ENCODE measurements at places on chromosomes 4 and X.

DNA sequence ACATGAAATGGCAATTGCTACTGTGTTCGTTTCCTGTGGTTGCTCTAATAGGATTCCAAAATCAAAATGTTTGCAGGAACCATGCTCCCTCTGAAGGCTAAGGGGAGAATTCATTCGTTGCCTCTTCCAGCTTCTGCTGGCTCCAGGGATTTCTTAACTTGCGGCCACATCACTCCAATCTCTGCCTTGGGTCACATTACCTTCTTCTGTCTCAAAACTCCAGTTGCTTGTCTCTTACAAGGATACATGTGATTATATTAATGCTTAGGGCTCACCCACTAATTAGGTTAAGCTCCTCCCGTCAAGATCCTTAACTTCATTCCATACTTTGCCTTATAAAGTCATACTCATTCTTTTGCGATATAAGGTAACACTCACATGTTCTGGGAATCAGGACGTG lies 208.4 kb downstream of the RBM46 start:
- DNase-seq, result no peak

DNA sequence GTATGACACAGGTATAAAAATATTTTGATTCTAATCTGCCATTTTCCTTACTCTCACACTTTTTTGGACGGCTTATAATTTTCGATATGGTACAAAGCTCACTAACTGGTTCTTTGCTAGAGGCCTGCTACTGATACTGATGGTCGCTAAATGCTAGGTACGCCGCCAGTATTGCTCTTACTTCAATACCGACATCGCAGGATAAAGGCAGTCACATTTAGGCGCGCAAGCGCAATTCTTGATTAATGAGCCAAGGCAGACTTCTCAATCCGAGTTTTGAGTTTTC lies 557 bp upstream of the USP38 start:
- DNase-seq, result no peak

DNA sequence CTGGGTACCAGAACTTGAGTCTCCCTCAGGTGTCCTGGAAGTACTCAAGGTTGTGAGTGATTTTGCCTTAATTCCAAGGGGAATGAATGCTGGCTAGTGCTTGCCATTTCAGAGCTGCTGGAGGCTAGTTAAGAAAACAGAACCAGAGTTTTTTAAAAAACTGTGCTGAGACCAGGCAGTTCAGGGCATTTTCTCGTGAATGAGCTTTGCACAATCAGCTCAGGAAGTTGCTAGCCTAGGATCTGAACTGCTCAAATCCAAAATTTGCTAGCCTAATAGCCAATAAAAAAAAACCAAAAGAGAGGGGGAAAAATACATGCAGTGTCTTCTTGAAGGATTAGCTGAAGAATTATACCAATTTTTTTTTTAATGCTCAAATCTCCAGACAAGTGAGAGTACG lies 292.7 kb downstream of the FBXW7 start:
- DNase-seq, result no peak

DNA sequence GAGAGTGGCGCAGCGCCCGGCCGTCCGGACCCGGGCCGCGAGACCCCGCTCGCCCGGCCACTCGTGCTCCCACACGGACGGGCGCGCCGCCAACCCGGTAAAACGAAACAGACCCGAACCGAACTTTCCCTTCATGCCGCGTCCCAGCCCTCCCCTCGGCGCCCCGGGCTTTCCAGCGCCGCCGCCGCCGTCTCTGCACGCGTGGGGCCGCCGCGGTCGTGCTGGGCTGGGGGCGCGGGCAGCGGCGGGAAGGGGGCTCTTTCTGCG lies 222 bp downstream of the SMAD1 start:
- DNase-seq, result no peak

GRCh38 chrX:3757510-3758025 lies 44.1 kb upstream of the PRKX start:
- no peak for DNase-seq

GRCh38 chr4:36285784-36286480 lies 4.5 kb downstream of the DTHD1 start:
- no peak for DNase-seq

DNA sequence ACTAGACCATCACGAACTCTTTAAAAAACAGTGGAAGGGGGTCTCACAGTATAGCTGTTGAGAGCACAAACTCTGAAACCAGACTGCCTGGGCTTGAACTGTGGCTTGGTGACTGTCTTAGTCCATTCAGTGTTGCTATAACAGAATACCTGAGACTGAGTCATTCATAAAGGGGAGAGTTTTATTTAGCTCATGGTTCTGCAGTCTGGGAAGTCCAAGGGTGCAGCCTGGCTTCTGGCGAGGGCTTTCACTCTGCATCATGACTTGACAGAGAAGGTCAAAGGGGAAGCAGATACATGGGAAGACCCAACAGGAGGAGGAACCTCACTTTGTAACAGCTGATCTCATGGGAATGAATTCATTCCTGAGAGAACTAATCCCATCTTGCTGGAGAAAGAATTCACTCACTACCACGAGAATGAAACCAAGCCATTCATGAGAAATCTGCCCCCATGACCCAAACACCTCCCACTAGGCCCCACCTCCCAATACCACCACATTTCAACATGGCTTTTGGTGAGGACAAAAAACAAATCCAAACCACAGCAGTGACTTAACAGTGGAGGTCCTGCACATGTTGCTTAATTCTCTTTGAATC lies 116.7 kb upstream of the STOX2 start:
- no peak for DNase-seq

DNA sequence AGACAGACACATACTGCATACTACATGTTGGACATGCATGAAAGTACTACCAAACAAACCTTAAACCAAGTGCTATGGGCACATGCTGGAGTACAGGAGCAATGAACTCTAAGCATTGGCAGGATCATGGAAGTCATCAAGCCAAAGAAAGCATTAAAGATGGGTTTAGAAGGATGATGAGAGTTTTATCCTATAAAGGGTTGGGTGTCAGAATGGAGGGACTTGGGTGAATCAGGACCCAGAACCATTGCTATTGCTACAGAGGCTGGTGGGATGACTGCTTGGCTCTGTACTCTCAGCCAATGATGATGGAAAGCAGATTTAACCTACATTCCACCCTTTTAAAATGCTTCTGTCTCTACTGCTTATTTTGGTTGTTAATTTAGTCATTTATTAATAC lies 233.9 kb upstream of the EDA2R start:
- DNase-seq, result no peak

- no peak for DNase-seq
These were observed 11.3 kb downstream of the MAGEA1 start for GRCh38 chrX:153190381-153190780.

DNA sequence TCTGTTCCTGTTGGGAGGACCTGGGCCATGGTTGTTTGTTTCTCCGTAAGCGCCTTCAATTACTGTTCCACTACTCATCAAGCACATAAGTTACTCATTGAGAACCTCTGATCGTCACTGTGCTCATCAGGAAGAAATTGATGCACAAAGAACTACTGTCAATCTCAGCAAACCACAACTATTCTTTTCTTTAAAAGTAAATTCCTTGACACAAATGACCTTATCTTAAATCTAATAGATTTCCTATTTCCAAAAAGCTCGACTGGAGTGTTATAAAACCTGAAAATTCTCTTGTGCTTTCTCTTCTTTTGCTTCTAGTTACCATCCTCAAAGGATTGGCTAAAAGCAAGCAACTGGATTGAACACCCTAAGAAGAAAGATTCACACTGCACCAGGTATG lies at the start of gene MUC7:
Gene MUC7, plus strand, starts transcription at position 301 of the 400 bp plus-strand sequence. CDS start 1,825 bp downstream, outside the sequence.
- no peak for DNase-seq

- DNase-seq, result no peak
These were observed 64.4 kb upstream of the PDLIM3 start for GRCh38 chr4:185599553-185600243.

- no peak for DNase-seq
These were observed 735 bp downstream of the NRK start for GRCh38 chrX:105823092-105823455.

- DNase-seq, result no peak
These were observed 63.6 kb upstream of the MAP3K15 start for GRCh38 chrX:19578956-19579355.

- peak; percentile 27 for DNase-seq
These were observed 427.4 kb upstream of the DIPK2B start for GRCh38 chrX:45628041-45628440.

DNA sequence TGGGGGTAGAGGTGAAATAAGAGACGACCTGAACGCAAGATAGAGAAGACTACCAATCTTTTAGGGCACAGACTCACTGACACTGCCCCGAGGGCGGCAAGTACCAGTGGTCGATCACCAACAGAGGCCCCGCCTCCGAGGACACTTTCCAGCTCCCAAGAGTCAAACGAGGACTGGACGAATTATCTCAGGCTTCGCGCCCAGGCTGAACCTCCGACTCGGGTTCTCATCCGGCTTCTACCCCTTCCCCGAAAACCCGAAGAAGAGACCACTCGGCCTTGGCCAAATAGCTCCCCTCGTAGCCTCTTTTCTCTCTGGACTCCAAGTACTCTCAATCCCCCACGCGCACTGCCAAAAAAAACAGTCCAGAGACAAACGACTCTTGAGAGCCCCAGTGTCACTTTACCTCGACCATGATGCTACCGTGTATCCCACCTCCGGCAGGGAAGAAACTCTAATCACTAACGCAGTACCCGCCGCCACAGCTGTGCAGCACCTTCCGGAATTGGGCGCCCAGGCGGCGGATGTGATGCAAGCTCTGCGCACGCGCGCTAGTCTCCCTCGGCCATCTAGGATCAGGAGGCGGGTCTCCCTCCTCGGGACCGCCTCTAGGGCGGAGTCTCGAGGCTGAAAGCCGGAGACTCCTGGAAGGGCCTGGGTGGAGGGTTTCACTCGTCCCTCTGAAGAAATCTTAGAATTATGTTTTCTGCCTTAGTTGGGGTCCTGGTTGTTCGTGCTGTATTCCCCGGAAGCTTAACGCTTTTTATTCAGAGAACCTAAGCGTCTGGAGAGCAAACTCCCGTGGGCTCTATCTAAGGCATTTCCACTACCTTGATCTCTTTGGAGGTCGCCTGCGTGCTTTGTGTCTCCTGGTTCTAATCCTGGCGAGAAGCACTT lies at the start of gene PLRG1:
Gene PLRG1, minus strand, starts transcription at position 507 of the 897 bp plus-strand sequence. Its CDS starts 92 bp downstream, at position 415.
- DNase-seq, result peak; percentile 84

- peak; percentile 72 for DNase-seq
These were observed at the start of gene MAMLD1 for GRCh38 chrX:150362599-150363481. Gene MAMLD1 (plus strand): TSS chrX:150363317. CDS start chrX:150445517, 82,200 bp downstream.

- no peak for DNase-seq
These were observed 10.8 kb upstream of the SNCA start for GRCh38 chr4:89847571-89848325.

GRCh38 chr4:52250154-52250553 lies 199.1 kb downstream of the SPATA18 start:
- no peak for DNase-seq

DNA sequence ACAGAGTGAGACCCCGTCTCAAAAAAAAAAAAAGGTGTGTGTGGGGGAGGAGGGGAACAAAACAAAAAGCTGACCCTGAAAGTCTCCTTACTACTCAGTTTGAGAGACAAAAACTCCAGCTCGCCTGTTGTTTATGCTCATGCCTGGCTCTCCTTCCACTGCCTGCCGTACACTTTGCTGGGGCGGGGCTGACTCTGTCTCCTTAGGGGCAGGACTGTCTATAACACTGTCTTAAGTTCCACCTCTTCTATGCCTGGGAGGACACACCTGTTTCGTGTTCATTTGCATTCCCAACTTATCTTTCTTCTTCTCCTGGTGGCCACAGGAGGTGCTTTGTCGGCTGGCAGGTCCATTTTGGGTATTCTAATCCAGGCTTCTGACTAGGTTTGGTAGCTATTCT lies 81.4 kb downstream of the MTNR1A start:
- DNase-seq, result no peak

DNA sequence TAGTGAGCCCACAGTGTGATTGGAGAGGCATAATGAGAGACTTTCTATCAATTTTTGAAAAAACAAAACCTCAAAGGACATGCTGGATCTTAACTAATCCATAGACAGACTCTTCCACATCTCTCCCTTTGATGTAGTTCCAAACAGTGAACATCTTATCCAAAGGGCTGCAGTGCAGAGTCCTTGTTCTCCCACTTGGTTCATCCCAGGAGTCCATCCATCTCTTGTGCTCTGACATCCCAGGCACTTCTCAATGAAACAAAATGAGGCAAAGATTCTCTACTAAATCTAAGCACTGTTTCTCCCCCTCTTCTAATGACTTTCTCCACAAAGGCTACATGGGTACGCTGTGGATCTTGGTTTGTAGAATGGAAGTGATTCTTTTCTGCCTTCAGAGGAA lies 8.3 kb downstream of the SHROOM3 start:
- no peak for DNase-seq

DNA sequence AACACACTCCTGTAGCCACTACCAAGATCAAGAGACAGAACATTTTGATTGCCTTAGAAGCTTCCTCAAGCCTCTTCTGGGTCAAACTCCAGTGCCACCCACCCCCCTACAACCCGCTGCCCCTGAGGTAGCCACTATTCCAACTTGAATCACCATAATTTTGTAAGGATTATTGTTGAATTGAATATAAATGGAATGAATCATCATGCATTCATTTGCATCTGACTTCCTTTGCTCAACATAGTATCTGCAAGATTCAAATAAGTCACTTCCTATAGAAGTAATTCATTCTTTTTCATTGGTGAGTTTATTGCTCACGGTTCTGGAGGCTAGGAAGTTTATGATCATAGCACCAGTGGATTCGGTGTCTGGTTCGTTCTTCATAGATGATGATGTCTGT lies 364.2 kb downstream of the SLITRK2 start:
- no peak for DNase-seq

DNA sequence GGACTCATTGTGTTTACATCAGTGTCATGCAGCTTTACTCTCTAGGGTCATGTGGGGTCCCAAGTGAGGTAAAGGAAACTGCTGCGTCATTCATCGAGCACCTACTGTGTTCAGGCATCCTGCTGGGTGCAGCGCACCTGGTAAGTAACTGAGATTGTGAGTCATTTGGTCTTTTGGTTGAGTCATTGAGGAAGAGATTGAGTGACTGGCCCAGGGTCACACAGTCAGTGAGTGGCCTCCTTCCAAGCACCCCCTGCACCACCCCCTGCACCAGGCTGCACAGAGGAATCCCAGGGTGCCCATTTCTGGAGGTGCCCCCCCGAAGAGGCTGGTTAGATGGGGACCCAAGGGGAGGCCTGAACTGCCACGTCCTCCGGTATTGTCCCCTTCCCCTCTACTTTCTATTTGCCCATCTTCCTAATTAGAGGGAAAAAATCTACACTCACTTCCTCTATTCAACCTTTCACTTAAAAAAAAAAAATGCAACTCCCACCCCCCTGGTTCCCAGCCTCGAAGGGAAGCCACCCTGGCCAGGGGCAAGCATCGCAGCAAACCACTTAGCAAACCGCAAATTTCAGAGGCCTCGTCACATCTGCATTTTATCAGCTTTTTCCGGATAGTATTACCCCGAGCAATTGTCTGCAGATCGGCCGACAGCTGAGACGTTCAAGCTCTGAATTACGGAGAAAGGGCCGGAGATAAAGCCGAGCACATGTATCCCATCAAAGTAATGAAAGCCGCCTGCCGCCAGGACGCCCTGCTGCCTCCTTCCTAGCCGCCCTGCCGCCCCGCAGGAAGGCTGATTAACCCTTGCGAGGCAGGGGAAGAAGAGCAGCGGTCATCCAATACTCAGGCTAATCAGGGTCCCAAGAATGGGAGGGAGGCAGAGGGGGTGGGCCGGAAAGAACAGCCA lies 96.3 kb upstream of the MSX1 start:
- no peak for DNase-seq

Data from hepatic stellate cell (primary cell).